Astrocyte (in vitro differentiated cells and primary cell): ENCODE measurements at places on chromosomes 2 and 18. TPM values are rescaled to one million over a fixed set of nuclear protein-coding genes. Genes with fewer than 3 reads are reported as not detected.

GORASP2 gene
- 116 and 127 TPM in 2 replicates for total RNA-seq

SLC5A7 gene
- 0.05 TPM in 1 of 2 replicates, not detected in the other for total RNA-seq

CMPK2 gene
- total RNA-seq = 32.5 and 38.6 TPM in 2 replicates

GRHL1 gene
- 2.5 and 4.1 TPM in 2 replicates for total RNA-seq

TMEM169 gene
- 17.9 and 20.1 TPM in 2 replicates for total RNA-seq

RAB31 gene
- 88.7 and 100 TPM in 2 replicates for total RNA-seq

GREB1L gene
- total RNA-seq = 4.3 and 16.2 TPM in 2 replicates
